H7 (cell line): ENCODE measurements at places on chromosomes 12 and 14. TPM values are rescaled to one million over a fixed set of nuclear protein-coding genes. Genes with fewer than 3 reads are reported as not detected.

GRCh38 chr12:64549108-64549507, 61.2 kb upstream of the RASSF3 start:
- DNase-seq, result no peak

DNA sequence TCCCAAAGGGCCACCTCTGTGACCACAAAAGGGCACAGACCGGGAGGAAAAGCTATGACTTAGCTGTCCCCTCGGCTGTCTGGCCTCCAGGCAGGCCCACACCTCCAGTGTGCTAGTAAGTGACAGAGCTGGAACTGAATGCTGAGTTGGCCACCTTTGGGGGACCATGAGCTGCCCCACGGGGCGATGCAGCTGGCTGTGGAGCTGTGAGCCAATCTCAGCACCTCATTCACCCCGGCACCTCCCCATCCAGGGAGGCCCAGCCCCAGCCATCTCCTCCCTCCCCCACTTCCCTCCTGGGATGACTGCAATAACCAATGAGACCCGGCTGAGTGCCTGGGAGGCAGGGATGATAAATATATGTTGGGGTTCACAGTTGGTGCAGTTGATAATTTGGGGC, 12.2 kb upstream of the TESC start:
- DNase-seq, result peak; percentile 79

The SLC4A8 gene
- 3.9 and 4.6 TPM in 2 replicates for total RNA-seq

GRCh38 chr14:75752086-75752485, 91.0 kb downstream of the TTLL5 start:
- DNase-seq, result no peak

The GNB3 gene
- total RNA-seq, result 1.5 and 5.5 TPM in 2 replicates

GRCh38 chr12:49026101-49026500, 7.5 kb upstream of the PRKAG1 start:
- DNase-seq, result peak; percentile 30

- DNase-seq, result no peak
Observed at GRCh38 chr14:42633504-42634095, 1026.9 kb downstream of the LRFN5 start.

The SPTB gene
- total RNA-seq, result 0.17 and 0.22 TPM in 2 replicates

The ASPG gene
- 0.17 and 2.9 TPM in 2 replicates for total RNA-seq

GRCh38 chr14:81172881-81173280, 47.9 kb downstream of the GTF2A1 start:
- DNase-seq, result no peak
